ENCODE measurements at places on chromosomes 2 and 18. TPM values are rescaled to one million over a fixed set of nuclear protein-coding genes. Genes with fewer than 3 reads are reported as not detected.

DNA sequence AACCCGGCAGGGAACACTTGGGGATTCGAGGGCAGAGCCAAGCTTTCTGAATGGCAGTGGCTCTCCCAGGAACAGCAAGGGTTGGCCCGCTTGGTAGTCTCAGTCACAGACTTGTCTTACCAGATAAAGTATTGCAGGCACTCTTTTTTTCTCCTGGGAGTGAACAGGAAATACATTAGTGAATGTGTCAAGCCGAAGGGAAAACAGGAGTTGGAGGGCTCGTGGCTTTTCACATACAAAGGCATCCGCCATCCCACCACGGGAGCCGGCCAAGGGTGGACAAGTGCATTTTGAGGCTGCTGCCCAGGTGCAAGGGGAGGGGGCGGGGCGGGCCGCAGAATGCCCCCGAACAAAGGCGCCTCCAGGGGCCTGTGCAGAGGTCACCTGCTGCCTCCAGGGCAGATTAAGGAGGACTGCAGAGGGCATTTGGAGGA, 163.3 kb upstream of the SIX3 start:
- no peak for DNase-seq

DNA sequence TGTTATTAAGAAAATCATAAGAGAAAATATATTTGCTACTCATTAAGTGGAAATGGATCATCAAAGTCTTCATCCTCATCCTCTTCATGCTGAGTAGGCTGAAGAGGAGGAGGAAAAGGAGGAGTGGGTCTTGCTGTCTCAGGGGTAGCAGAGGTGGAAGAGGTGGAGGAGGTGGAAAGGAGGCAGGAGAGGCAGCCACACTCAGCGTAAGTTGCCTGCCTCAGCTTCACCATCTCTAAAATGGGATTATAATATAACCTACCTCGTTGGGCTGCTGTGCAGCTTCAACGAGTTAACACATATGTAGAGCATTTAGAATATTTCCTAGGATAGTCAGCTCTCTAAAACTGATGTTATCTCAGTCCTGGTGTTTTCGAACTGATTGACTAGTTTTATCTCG, 4.3 kb upstream of the MYO1B start:
- DNase-seq: no peak

DNA sequence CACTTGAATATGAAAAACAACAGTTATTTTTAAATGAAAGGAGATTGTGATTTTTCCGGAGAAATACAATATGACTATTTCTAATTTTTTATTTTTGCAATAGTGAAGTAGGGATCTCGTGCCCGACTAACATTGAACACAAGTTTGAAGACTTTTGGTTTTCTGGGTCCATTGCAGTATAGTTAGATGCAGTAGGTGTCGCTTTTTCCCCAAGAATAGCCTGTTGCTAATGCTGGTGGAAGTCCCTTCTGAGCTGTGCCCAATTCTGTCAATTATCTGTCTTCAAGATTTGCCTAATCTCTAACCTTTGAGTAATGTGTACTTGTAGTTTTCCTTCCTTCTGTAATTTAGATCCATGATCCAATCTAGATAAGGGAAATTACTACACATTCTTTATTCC, 36.5 kb downstream of the SEMA4F start:
- no peak for DNase-seq

- DNase-seq: no peak
These were observed 129.7 kb upstream of the OSR1 start for GRCh38 chr2:19488009-19488691.

DNA sequence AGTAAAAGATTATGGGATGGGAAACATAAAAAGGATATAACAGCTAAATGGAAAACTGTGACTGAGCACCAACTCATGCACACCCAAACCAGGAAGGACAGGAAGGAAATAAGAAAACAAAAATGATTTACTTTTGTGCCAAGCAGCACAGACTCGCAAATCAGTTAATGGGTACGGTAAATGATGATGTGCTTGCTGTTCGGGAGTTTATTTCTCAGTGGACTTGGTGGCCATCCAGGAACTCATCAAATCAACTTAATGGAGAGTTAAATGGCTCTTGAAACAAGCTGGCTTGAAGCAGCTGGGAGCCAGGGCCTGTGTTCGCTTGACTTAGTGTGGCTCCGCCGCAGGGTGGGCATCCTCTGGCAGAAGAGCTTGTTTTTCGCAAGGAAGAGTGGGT, 36.2 kb downstream of the MTCL1 start:
- no peak for DNase-seq

- no peak for DNase-seq
These were observed 550.2 kb downstream of the STK39 start for GRCh38 chr2:167697194-167697593.

GRCh38 chr2:213227458-213227857, 56.8 kb upstream of the SPAG16 start:
- no peak for DNase-seq

The IL36RN gene
- total RNA-seq: not detected

- no peak for DNase-seq
These were observed 9.1 kb upstream of the LYPD6B start for GRCh38 chr2:149029307-149029965.

The CXCR4 gene
- 17.5 TPM for total RNA-seq

- DNase-seq: no peak
These were observed 814 bp downstream of the FKBP7 start for GRCh38 chr2:178477443-178478129.

GRCh38 chr18:58412844-58413666, 215.8 kb downstream of the ALPK2 start:
- no peak for DNase-seq

- peak; percentile 33 for DNase-seq
These were observed 215.1 kb upstream of the TRIB2 start for GRCh38 chr2:12501469-12502158.

The TTC32 gene
- total RNA-seq: 12.4 TPM

The MTCL1 gene
- total RNA-seq: 3.2 TPM

DNA sequence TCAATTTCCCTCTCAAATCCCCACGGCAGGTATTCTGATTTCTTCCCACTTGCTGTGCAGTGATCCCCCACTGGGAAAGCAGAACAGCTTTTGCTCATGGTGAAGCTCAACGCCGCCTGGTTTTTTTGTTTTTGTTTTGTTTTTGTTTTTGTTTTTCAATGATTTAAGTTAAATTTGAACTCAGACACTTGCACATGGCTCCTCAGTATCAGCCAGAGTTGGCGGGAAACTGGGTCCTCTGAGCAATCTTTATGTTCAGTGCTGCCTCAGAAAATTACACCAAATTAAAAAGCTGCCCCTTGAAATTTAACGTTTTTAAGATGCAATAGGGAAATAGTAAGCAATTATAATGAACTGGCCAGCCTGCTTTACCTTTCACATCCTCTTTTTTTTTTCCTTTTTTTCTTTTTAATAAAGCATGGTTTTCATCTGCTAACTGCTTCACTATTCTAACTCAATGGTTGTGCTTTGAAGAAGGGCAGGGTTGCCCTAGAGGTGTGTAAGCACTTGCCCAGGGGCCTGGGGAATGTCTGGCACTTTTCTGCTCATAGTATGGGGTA, 277.0 kb upstream of the HNRNPA3 start:
- DNase-seq: no peak

GRCh38 chr2:54704688-54705605, 18.5 kb upstream of the EML6 start:
- no peak for DNase-seq

The CHRNA1 gene
- not detected for total RNA-seq

DNA sequence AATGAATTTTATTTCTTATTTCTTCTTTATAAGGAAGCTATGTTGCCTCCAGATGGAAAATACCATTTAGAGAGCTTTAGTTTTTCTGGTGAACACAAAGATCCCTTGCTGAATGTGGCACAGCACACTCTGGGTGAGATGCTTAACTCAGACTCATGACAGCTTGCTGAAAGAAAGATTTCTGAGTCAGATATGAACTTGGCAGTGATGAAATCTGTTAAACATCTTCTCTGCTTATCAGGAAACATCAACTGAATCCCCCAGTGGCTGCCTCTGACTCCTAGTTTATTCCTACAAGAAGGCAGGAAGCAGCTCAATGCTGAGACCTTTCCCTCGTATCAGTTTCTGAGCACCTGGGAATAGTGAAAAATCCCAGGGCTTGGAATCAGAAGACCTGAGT, 162.8 kb downstream of the OSR1 start:
- DNase-seq: no peak

GRCh38 chr2:54059504-54059903, 55.9 kb upstream of the ACYP2 start:
- no peak for DNase-seq

The ARHGEF4 gene
- 15.6 TPM for total RNA-seq

The CENPA gene
- total RNA-seq: 0.67 TPM

Measured in thyroid gland (tissue), 4 donors.